Stimulated activated CD4-positive, alpha-beta T cell treated with anti-CD3 and anti-CD28 coated beads, Interleukin-15, amount 100 ng/mL, for 1 hour (primary cell): ENCODE measurements at places on chromosomes 4 and X.

DNA sequence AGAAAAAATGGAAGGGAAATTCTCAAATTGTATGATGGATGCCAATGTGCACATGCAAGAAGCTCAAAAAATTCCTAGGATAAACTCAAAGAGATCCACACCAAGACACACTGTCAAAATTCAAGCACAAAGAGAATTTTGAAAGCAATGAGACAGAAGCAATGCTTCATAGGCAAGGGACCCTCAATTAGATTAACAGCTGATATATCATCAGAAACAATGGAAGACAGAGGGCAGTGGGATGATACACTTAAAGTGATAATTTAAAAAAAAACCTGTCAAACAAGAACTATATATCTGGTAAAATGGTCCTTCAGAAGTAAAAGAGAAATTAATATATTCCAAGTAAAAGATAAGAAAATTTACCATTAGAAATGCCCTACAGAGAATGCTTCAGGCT is 306.3 kb upstream of the PCDH7 start:
- DNase-seq, result no peak

DNA sequence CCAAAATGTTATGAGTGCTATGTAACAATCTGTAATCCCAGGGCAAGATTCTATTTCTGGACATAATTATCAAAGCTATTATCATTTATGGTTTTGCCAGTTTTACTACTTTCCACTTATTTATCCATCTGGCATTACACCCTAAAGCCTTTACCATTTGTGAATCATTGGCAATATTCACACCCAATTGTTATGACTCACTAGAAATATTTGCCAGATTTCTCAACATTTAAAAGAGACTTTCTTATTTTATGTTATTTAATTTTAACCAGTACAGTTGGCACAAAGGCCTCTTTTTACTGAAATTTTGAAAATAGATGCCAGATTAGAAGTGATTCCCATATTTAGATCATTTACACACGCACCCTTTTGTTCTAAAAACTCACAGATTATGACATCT is 242.7 kb upstream of the WDFY3 start:
- no peak for DNase-seq

GRCh38 chr4:89898304-89898716 is 3.7 kb downstream of the MMRN1 start:
- no peak for DNase-seq

- no peak for DNase-seq
Observed at GRCh38 chrX:358651-359143, 28.0 kb downstream of the PPP2R3B start.

GRCh38 chr4:94698187-94698586 is 59.6 kb upstream of the BMPR1B start:
- no peak for DNase-seq

DNA sequence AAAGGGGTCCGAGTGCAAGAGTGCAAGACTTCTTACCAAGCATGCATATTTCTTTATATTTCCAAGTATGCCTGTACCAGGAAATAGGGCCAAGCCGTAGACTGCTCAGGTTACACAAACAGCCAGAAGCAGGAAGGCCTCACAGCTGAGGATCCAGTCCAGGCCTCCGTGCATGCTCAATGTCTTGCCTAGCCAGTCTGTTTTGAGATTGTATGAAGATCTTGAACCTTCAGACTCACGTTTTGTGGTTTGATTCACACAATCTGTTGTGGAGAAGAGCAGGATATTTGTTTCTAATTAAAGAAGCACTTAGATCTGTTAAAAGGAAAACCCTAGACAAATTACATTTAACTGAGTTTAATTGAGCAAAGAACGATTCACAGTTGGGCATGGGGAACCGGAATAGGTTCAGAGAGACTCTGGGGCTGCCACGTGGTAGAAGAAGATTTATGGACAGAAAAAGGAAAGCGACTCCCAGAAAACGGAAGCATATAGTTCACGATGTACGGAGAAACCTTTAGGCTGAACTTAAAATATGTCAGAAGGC is 1.2 kb downstream of the MGST2 start:
- DNase-seq, result no peak

GRCh38 chr4:122034619-122035018 is 82.8 kb upstream of the TRPC3 start:
- DNase-seq, result no peak

DNA sequence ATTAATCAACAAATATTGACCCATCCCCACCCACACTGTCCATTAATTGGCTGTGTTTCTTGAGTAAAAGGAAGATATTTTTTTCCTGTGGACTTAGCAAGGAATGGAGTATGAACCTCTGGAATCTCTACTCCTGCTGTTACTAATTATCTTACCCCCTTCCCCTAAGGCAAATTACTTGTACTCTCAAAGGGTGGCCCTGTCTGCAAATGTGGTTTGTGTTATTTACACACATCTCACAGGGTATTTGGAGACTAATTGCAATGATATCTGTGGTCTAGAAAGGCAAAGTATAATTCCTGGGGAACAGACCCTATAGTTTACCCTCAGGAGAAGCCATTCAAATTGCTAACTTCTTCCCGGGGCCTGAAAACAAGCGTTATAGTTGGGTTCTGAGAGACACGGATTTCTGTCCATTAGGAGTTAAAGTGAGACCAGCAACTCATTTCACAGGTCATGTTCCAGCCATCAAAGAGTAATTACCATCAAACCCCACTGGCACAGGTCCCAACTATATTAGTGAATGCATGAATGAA is 133.0 kb upstream of the RASGEF1B start:
- no peak for DNase-seq

DNA sequence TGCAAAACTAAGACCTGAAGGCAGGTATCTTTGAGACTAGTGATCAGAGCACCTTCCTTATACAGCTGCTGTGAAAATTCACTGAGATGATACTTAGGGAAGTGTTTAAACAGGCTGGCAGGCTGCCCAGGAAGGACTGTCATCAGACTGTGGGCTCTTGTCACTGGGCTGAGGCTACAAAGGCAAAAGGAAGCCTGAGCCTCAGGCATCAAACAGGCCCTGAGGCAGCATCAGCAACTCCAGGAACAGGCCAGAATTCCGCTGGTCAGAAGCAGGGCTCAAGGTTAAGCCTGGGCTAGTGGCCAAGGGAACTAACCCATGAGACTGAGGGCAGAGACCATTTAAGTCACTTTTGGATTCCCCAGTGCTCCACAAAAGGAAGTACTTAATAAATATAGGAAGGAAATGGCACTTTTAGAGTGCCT is 12.8 kb downstream of the PJA1 start:
- no peak for DNase-seq

GRCh38 chr4:73376976-73377375 is 27.1 kb upstream of the ALB start:
- DNase-seq, result no peak

DNA sequence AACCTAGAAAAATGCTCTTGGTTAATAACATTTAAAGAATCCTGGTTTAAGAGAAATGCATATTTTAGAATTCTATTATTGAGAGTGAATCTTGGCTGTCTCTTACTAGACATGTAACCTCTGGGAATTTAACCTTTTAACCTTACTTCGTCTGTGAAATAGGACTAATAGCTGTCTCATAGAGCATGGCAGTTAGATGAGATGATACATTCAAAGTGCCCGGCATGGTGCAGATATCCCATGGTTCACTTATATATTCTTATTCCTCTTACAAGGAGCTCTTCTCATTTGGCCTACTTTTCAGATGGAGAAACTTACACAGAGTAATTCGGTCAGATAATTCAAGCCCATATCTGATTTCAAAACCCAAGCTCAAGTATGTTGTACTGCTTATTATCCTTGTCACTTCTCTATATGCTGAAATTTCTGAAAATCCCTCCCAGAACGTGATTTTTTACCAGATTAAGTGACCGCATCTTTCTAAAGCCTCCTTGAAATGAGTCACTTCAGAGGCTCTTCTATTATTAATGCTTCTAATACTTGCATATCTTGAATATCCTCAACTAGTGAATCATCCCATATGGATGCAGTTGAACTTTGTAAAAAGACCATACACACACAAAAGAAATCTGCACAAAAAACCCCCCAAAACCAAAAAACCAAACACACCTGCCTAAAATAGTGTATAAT is 4.9 kb downstream of the CDKN2AIP start:
- no peak for DNase-seq

- no peak for DNase-seq
Observed at GRCh38 chr4:85738721-85739120, 263.8 kb downstream of the ARHGAP24 start.

- no peak for DNase-seq
Observed at GRCh38 chrX:19727887-19728648, 159.3 kb downstream of the SH3KBP1 start.

DNA sequence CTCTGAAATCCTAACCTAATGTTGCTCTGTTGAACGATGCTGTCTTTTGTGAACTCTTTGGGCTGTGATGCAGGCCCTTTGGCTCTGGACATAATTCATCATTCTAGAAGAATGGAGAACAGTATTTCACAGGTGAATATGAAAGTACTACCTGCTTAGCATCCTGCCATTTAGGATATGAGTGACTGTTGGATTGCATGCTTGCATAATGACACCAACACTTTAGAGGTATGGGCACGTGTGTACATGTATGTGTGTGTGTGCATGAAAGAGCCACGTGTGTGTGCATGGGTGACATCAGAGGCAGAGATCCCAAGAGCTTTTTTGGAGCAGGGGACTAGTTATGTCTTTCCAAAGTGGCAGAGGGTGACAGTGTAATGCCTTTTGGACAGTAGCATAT is 70.2 kb upstream of the ZNF518B start:
- DNase-seq, result no peak

DNA sequence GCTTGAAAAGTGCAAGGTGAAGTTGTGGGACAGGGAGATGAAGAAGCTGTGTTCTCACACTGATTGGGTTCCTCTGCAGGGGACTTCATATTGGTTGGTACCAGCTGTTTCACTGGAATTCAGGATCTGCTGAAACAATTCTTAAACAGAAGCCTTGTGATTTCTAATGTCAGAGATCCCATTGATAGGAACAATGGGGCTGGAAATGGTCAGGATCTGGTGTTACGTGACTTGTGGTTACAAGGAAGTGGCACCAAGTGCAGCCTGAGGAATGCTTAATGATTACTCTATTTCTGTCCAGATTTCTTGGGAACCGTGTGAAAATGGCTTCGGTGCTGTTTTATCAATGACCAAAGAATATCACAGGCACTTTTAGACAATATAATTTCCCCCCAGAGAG is 68.1 kb downstream of the MOSPD2 start:
- no peak for DNase-seq

DNA sequence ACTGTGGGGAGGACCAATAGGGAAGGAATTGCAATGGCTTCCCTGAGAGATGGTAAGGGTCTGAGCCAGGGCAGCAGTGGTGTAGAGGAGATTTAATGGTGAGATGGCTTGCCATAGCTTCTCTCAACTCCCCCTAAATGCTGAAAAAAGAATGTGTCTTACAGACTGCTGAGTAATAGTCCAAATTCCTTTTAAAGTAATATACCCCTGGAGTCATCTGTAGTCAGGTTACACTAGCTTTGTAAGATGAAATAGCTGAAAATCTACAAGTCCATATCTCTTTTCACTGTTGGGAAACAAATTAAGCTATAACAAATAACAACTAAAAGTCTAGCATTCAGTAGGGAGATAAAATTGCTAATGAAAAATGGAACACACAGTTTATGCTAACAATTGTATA is 33.5 kb downstream of the MAPK10 start:
- no peak for DNase-seq

- DNase-seq, result no peak
Observed at GRCh38 chr4:40909363-40909876, 159.7 kb downstream of the NSUN7 start.

- DNase-seq, result no peak
Observed at GRCh38 chrX:112800971-112801775, 39.5 kb downstream of the AMOT start.

DNA sequence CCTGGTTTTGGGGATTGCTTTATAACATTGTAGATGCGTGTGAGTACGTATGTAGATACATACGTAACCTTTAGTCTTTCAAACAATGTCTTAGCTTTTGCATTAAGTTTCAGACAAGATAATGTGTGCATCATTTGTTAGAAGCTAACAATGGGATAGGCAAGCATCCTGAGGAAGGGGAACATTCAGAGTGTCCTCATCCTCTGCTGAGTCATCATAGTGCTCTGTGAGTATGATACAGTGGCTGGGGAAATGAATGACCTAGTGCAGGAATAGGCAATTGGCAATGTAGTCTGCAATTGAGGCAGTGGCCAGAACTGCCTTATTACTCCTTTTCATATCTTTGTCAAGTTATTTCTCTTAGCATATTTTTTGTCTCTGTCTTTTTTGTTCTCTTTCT is 7.3 kb downstream of the NAP1L5 start:
- DNase-seq, result no peak

GRCh38 chr4:2009651-2010233 is 968 bp upstream of the NELFA start:
- DNase-seq, result peak; percentile 17

GRCh38 chr4:3797831-3798790 is 31.9 kb downstream of the ADRA2C start:
- DNase-seq, result no peak

DNA sequence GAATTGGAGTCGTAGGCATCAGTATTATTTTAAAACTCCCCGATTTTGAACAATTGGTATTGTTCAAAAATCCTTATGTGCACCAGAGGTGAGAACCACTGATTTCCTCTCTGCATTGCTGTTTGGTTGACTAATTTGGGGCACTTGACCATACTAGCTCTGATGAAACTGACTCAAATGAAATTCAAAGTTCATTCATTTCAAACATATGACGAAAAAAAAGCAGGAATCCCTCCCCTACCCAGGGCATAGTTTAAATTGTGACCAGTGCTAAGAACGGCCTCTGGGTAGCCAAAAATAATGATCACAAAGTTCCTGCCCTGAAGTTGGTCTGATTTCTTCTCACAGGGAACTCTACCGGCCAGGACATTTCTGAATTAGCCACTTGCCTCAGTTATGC is 75.7 kb upstream of the EGFL6 start:
- DNase-seq, result no peak

DNA sequence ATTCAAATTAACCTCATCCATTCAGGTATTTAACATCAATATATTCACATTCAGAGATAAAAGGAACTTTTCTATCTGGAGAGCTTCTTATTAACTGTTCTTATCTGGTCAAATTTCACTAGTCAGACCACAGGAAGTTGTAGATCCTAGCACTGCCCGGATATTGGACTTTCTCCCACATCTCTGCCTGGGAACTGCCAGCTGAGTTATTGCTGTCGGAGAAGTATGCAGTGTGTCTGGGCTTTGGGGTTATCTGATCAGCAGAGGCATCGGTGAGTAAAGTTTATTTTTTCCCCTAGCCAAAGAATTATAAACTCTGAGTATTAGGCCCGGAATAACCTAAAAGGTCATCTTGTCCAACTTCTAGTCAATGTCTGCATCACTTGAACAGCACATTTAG is 45.1 kb downstream of the OR13H1 start:
- no peak for DNase-seq

GRCh38 chrX:85221361-85221760 is 22.2 kb downstream of the SATL1 start:
- DNase-seq, result no peak

GRCh38 chr4:1133033-1133432 is 19.7 kb upstream of the RNF212 start:
- DNase-seq, result no peak

DNA sequence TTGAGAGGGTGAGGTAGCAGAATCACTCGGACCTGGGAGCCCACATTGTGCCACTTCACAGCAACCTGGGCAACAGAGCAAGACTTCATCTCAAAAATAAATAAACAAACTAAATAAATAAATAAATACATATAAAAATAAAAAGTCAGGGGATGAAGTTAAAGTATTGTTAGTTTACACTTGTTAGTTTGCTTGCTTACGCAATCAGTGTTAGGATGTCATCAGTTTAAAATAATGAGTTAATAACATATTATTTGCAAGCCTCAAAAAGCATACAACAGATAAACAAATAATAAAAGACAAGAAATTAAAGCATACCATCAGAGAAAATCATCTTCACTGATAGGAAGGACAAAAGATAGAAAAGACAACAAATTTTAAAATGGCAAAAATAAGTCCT is 891.1 kb upstream of the PCDH7 start:
- DNase-seq, result no peak
